Left kidney (tissue), 8 donors: ENCODE measurements at places on chromosomes 11 and 22. TPM values are rescaled to one million over a fixed set of nuclear protein-coding genes. Genes with fewer than 3 reads are reported as not detected.

MS4A6E gene
- polyA plus RNA-seq: not detected

RASSF7 gene
- polyA plus RNA-seq: 34.9 TPM

ELMOD1 gene
- 0.12 TPM for polyA plus RNA-seq

GUCY1A2 gene
- 2.5 TPM for polyA plus RNA-seq

DDI1 gene
- polyA plus RNA-seq: not detected

OR5B21 gene
- polyA plus RNA-seq: not detected

LRRC32 gene
- polyA plus RNA-seq: 48.8 TPM

TRIM49 gene
- not detected for polyA plus RNA-seq

DNHD1 gene
- polyA plus RNA-seq: 13.3 TPM

SCO2 gene
- polyA plus RNA-seq: 1.5 TPM

MRGPRX4 gene
- polyA plus RNA-seq: not detected

TEX54 gene
- polyA plus RNA-seq: not detected

GLB1L3 gene
- polyA plus RNA-seq: 1.9 TPM

L3MBTL2 gene
- 27.1 TPM for polyA plus RNA-seq

NDUFA6 gene
- 112 TPM for polyA plus RNA-seq

WBP2NL gene
- polyA plus RNA-seq: 8.4 TPM

MMP7 gene
- 26.0 TPM for polyA plus RNA-seq
